ENCODE measurements at places on chromosomes 13 and 19. TPM values are rescaled to one million over a fixed set of nuclear protein-coding genes. Genes with fewer than 3 reads are reported as not detected.
A peak's percentile ranks its signal among the peaks of the same experiment; 100 is the strongest.

Gene ACER1
- not detected for total RNA-seq

Gene MBD3L3
- total RNA-seq, result not detected

- no peaks in the 10 kb centered on the region for H3K27me3 ChIP-seq
- DNase-seq, result no peak
- no peak overlapping the region for H3K4me3 ChIP-seq
- no peaks in the 10 kb centered on the region for H3K36me3 ChIP-seq
- no peak overlapping the region for H3K27ac ChIP-seq
Measured at GRCh38 chr13:97194479-97194878, 27.7 kb upstream of the MBNL2 start.

DNA sequence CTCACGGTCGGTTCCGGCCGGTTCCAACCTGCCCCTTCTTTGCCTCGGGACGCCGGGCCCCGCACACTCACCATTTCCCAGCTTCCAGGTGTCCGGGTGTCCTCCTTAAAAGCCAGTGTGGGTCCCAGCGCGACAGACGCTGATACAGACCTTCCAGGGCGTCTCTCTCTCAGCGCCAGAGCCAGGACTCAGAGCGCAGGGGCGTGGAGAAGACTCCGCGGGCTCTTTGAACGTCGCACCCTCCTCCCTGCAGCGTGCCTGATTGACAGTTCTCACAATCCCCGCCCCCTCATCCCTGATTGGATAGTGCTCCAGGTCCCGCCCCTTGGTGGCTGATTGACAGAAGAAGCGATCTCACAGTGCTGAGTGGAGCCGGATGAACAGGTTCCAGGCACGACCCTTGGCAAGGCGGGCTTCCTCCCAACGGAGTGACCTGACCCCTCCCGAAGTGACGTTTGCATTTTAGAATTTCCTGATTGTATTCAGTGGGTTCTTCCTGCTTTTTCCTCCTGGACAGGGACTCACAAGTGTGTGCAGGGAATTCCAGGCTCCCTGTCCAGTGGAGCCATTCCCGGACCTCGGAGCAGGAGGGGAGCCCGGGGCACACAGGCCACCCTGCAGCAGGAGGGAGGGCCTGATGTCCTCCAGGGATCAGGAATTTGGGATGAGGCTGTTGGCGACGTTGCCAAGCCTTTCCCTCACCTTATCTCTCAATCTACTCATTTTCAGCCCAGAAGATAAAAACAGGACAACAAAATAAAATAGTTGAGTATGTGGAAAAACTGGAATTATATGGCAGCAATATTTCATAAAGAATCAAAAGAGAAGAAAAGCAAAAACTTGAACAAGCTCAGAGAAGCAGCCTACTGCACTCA is at the start of gene ZNF823:
ZNF823 (minus strand) TSS at position 201 of the 875 bp plus-strand sequence; CDS start at position 74, 127 bp downstream.
- H3K27me3 ChIP-seq, result no peaks in the 10 kb centered on the region
- H3K36me3 ChIP-seq, result no peaks in the 10 kb centered on the region
- peak within 1 kb of the TSS; percentile 85 for H3K27ac ChIP-seq
- peak within 1 kb of the TSS; percentile 98 for H3K4me3 ChIP-seq
- peaks cover 7% of the 10 kb centered on the region for H3K4me1 ChIP-seq
- peak; percentile 96 for DNase-seq

DNA sequence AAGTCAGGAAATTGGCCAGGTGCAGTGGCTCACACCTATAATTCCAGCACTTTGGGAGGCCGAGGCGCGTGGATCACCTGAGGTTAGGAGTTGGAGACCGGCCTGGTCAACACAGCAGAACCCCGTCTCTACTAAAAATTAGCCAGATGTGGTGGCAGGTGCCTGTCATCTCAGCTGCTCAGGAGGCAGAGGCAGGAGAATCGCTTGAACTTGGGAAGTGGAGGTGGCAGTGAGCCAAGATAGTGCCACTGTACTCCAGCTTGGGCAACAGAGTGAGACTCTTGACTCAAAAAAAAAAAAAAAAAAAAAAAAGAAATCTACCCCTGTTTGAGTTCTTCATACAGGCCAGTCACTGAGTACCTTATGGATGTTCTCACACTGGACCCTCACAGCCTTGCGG is 42.0 kb downstream of the SLC15A1 start:
- no peak for DNase-seq
- H3K27ac ChIP-seq, result no peak overlapping the region
- no peaks in the 10 kb centered on the region for H3K27me3 ChIP-seq
- no peaks in the 10 kb centered on the region for H3K4me1 ChIP-seq
- no peak overlapping the region for H3K4me3 ChIP-seq
- H3K36me3 ChIP-seq, result no peaks in the 10 kb centered on the region

Gene PLPPR3
- total RNA-seq, result not detected

GRCh38 chr19:35739275-35740107 is 2.8 kb downstream of the IGFLR1 start:
- H3K27ac ChIP-seq, result peak overlapping the region; percentile 78
- no peaks in the 10 kb centered on the region for H3K27me3 ChIP-seq
- peaks cover 38% of the 10 kb centered on the region for H3K36me3 ChIP-seq

GRCh38 chr13:113114511-113115362 is 7.9 kb upstream of the F10 start:
- no peaks in the 10 kb centered on the region for H3K36me3 ChIP-seq
- no peak overlapping the region for H3K4me3 ChIP-seq
- DNase-seq, result no peak
- H3K27me3 ChIP-seq, result peaks cover 8% of the 10 kb centered on the region

GRCh38 chr19:4233282-4233853 is 4.0 kb downstream of the EBI3 start:
- no peaks in the 10 kb centered on the region for H3K27me3 ChIP-seq
- no peak overlapping the region for H3K4me3 ChIP-seq

Gene CD22
- total RNA-seq, result 0.75 TPM

GRCh38 chr13:72774019-72774418 is 7.7 kb downstream of the DIS3 start:
- no peak overlapping the region for H3K27ac ChIP-seq
- no peaks in the 10 kb centered on the region for H3K4me1 ChIP-seq
- no peaks in the 10 kb centered on the region for H3K27me3 ChIP-seq
- peaks cover 78% of the 10 kb centered on the region for H3K36me3 ChIP-seq
- H3K4me3 ChIP-seq, result no peak overlapping the region
- no peak for DNase-seq

DNA sequence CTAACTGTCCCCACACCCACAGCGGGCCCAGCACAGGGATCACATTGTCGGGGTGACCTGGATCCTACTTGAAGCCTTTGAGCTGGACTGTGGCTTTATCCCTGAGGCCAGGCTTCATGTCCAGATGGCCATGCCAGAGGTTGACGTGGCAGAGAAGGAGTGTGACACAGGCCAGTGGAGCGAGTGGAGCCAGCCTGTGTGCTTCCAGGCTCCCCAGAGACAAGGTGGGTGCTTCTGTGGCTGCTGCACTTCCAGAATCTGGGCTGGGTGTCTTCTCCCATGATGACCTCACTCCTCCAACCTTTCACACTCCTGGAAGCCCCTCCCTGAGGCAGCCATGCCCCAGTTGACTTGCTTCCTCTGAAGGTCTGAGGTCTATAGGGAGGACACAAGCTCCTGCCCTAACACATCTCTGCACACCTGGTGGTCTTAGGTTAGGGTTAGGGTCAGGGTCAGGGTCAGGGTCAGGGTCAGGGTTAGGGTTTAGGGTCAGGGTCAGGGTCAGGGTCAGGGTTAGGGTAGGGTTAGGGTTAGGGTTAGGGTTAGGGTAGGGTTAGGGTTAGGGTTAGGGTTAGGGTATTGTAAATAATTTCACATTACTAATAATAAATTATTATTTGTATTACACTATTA is 13.1 kb upstream of the MZF1 start:
- H3K27ac ChIP-seq, result no peak overlapping the region
- H3K27me3 ChIP-seq, result no peaks in the 10 kb centered on the region
- H3K36me3 ChIP-seq, result peaks cover 19% of the 10 kb centered on the region
- DNase-seq, result peak; percentile 60
- H3K4me1 ChIP-seq, result no peaks in the 10 kb centered on the region

GRCh38 chr13:78228211-78228610 is 309.6 kb upstream of the EDNRB start:
- no peaks in the 10 kb centered on the region for H3K36me3 ChIP-seq
- no peak for DNase-seq
- H3K4me1 ChIP-seq, result no peaks in the 10 kb centered on the region
- no peaks in the 10 kb centered on the region for H3K27me3 ChIP-seq
- H3K4me3 ChIP-seq, result no peak overlapping the region

Gene LRRC4B
- 56.0 TPM for total RNA-seq

- no peak overlapping the region for H3K27ac ChIP-seq
- no peak for DNase-seq
- no peak overlapping the region for H3K4me3 ChIP-seq
- no peaks in the 10 kb centered on the region for H3K27me3 ChIP-seq
- no peaks in the 10 kb centered on the region for H3K4me1 ChIP-seq
Measured at GRCh38 chr13:93180356-93180969, 46.1 kb upstream of the GPC6 start.

Gene ZNF256
- 3.8 TPM for total RNA-seq

GRCh38 chr13:74133657-74134201 is 475 bp downstream of the KLF12 start:
- H3K4me3 ChIP-seq, result peak overlapping the region; percentile 92
- H3K4me1 ChIP-seq, result peaks cover 25% of the 10 kb centered on the region
- no peaks in the 10 kb centered on the region for H3K27me3 ChIP-seq

- no peaks in the 10 kb centered on the region for H3K27me3 ChIP-seq
- H3K4me3 ChIP-seq, result no peak overlapping the region
- no peaks in the 10 kb centered on the region for H3K4me1 ChIP-seq
Measured at GRCh38 chr19:36986601-36987000, 70.5 kb downstream of the ZNF568 start.

Gene KLF1
- total RNA-seq, result not detected

DNA sequence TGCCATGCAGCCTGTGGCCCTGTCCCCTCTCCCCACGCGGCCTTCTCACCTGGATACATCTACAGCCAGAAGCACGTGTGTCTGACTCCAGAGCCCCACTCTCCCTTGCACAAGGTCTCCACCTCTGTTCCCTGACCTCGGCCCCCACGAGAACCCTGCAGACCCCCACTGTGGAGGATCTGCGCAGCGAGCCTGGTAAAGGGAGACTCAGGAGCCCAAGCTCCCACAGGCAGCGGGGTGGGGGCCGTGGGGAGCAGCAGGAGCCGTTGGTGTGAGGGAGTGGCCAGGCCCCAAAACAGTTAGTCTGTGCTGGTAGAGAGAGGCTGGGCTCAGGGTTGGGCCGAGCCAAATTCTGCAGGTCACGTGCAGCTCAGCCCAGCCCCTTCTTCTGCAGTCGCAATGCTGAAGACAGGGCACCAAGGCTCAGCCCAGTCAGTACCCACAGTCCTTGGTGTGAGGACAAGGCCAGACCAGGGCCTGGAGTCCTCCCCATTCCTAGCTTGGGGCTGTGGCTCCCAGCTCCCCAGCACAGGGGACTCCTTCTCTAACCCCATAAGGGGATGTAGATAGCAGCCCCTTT is 28.7 kb upstream of the SLC7A10 start:
- DNase-seq, result no peak
- no peaks in the 10 kb centered on the region for H3K27me3 ChIP-seq
- no peaks in the 10 kb centered on the region for H3K36me3 ChIP-seq
- H3K27ac ChIP-seq, result no peak overlapping the region
- no peak overlapping the region for H3K4me3 ChIP-seq

DNA sequence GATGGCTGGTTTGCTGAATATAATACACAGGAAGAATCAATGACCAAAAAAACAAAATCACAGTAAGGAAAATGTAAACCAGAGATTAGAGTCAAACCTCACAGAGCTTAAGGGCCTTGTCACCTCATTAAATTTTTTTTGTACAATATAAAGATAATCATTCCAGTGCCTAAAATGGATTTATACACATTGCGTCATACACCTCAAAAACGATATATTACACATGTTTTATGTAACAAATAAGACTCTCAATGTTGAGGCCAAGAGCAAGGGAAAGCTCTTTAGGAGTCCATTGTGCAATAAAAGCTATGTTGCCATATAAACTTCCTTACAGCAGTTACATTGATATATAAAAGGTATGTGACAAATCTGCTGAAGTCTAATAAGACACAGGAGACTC is 856.7 kb upstream of the SLITRK1 start:
- no peak overlapping the region for H3K27ac ChIP-seq
- H3K4me1 ChIP-seq, result no peaks in the 10 kb centered on the region
- H3K4me3 ChIP-seq, result no peak overlapping the region
- DNase-seq, result no peak
- no peaks in the 10 kb centered on the region for H3K27me3 ChIP-seq

Gene CADM4
- total RNA-seq, result 3.5 TPM

GRCh38 chr13:100526318-100527000 is 62.1 kb downstream of the GGACT start:
- H3K36me3 ChIP-seq, result peaks cover 33% of the 10 kb centered on the region
- H3K4me3 ChIP-seq, result no peak overlapping the region
- H3K4me1 ChIP-seq, result no peaks in the 10 kb centered on the region
- no peak for DNase-seq
- no peak overlapping the region for H3K27ac ChIP-seq
- no peaks in the 10 kb centered on the region for H3K27me3 ChIP-seq

Gene TMEM38A
- 0.75 TPM for total RNA-seq

Gene TSPAN16
- not detected for total RNA-seq

- DNase-seq, result no peak
- H3K4me1 ChIP-seq, result no peaks in the 10 kb centered on the region
- no peak overlapping the region for H3K27ac ChIP-seq
- no peaks in the 10 kb centered on the region for H3K27me3 ChIP-seq
- H3K36me3 ChIP-seq, result peaks cover 27% of the 10 kb centered on the region
Measured at GRCh38 chr13:42284068-42284467, 12.1 kb downstream of the AKAP11 start.

Gene ZNF529
- 3.8 TPM for total RNA-seq

Gene S1PR2
- total RNA-seq, result 24.3 TPM

- H3K27me3 ChIP-seq, result peaks cover 7% of the 10 kb centered on the region
- no peak for DNase-seq
- no peaks in the 10 kb centered on the region for H3K36me3 ChIP-seq
- H3K4me1 ChIP-seq, result peaks cover 6% of the 10 kb centered on the region
Measured at GRCh38 chr13:23578411-23579071, 8.3 kb downstream of the TNFRSF19 start.

DNA sequence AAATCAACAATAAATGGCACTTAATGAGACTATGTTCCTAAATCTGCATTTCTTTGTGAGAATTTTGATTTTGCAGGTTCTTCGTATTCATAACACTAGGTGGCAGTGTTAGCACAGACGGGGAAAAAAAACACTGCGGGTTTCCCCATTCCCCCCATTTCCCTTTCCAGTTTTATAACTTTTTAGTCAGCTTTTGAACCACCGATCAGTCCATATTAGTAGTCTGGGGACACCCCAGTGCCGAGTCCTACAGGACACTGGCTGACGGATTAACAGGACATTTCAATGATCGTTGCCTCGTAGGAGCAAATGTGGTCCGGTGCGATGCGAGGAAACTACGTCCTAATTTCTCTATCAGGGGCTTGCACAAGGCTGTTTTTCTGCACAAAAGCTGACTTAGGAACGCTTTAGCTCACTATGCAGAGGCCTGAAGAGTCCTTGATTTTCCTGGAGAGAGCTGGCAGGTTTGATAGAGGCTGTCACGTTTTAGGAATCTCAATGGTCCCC is 234.3 kb downstream of the LMO7 start:
- no peaks in the 10 kb centered on the region for H3K36me3 ChIP-seq
- DNase-seq, result no peak
- no peaks in the 10 kb centered on the region for H3K27me3 ChIP-seq
- peaks cover 3% of the 10 kb centered on the region for H3K4me1 ChIP-seq

Gene F2RL3
- total RNA-seq, result 7.6 TPM

Gene ARRDC2
- 443 TPM for total RNA-seq

Gene OR4F17
- total RNA-seq, result not detected

Gene LGALS13
- total RNA-seq, result not detected

- no peak overlapping the region for H3K4me3 ChIP-seq
- DNase-seq, result no peak
- no peaks in the 10 kb centered on the region for H3K4me1 ChIP-seq
Measured at GRCh38 chr13:79870123-79870522, 389.2 kb downstream of the NDFIP2 start.

All from ascending aorta (tissue), 2 donors.